ENCODE measurements at places on chromosomes 12 and 14.

DNA sequence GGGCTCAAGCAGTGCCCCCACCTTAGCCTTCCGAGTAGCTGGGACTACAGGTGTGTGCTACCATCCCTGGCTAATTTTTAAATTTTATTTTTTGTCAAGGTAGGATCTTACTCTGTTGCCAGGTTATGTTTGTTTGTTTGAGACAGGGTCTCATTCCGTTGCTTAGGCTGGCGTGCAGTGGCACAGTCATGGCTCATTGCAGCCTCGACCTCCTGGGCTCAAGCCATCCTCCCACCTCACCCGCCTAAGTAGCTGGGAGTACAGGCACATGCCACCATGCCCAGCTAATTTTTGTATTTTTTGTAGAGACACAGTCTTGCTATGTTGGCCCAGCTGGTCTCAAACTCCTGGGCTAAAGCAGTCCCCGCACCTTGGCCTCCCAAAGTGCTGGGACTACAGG lies 83.3 kb upstream of the KCNH3 start:
- DNase-seq, result no peak

DNA sequence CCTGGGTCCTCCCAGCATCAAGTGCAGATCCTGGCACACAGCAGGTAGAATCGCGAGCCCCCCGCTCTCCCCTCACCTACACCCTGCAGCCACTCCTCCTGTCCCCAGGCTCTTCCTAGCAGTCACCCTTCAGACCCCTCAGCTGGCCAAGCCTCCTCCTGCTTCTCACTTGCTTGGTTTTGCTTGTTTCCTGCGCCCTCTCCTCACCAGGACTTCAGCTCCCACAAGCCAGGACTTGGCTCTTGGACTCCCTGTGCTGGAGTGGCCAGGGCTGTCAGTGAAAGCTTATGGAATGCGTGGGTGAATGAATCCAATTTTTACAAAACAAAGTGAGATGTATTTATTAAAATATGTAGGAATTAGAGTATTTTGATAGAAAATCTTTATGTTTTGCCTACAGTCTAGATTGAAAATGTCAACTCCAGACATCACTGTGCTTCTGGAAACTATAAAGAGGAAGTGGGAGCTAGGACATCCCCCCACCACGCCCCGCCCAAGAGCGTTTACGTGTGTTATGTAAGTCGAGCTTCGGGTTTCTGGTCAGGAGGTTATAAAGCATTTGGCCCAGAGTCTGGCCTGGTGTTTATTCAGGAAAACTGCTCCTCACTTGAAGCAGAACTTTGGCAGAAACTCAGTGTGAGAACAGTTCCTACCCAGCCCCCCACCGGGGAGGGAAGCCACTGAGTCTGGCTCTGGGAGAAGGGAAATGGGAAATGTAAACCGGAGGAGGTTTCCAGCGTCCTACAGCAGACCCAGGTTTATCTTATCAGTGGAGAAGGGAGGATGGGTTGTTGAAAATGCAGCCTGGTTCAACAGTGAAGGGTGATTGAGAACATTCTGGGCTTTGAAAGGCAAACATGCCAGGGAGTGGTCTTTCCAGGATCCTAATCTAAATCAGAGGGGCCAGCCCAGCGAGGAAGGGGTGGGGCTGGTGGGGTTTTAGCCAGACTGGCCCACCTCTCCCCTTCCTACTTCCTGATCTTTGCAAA lies 8.8 kb downstream of the ALDH2 start:
- no peak for DNase-seq

DNA sequence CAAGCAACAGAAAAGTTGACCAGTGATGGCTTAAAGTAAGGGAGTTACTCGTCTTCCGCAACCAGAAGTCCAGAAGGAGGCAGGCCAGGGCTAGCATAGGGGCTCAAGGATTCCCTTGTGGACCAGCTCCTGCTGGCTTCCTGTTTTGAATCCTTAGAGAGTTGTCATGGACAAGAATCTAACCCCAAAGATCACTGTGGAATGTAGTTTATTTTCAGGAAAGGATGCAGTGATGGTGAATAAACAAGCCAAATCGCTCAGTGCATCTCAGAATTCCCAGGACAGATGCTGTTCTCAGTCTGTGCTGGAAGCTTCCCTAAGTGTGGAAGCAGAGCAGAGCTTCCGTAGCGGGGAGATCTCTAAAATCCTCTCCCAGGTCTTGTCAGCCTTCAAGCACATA lies 311.3 kb downstream of the C12orf75 start:
- DNase-seq, result no peak

DNA sequence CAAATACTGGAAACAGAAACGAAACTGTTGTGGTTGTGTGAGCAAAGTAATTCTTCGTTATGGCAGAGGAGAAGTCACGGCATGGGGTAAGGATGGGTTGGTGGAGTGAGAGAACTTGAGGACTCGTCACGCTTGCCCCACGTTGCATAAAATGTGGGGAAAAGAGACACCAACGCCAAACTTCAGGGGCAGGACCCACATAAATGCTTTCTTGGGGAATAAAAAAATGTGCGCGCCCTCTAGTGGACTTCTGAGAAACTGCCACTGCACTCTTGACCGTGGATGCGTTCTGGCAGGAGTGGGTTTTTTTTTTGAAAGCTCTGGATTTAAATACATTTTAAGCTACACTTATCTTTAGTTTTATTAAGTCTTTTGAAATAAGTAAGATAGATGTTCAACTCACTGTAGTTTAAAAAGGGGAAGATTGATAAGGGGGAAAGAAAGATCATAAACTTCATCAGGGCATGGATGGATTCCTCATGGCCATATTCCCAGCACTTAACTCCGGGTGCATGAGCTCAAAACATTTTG lies 4.1 kb upstream of the IGF1 start:
- no peak for DNase-seq

GRCh38 chr12:104568935-104569334 lies 112.2 kb downstream of the CHST11 start:
- no peak for DNase-seq

- no peak for DNase-seq
Observed at GRCh38 chr12:20601668-20602280, 93.4 kb upstream of the SLCO1C1 start.

DNA sequence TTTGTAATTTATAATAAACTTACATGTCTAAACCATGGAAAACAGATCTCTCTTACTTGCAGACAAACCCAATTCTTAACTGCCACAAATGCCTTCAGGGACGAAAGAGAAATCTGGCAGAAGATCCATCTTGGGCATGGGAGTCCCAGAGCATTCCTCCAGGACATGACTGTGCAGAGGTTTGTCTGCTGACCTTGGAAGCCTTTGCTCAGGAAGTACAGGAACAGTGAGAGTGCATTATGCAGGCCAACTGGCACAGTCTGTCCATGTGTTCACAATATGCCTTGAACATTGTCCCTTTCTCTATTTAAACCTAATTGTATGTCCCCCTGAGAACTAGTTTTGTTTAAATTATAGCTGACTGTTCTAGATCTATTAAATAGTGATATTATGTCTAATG lies 467.1 kb downstream of the ATP23 start:
- DNase-seq, result no peak

GRCh38 chr12:114776731-114777442 lies 92.9 kb upstream of the TBX3 start:
- no peak for DNase-seq

DNA sequence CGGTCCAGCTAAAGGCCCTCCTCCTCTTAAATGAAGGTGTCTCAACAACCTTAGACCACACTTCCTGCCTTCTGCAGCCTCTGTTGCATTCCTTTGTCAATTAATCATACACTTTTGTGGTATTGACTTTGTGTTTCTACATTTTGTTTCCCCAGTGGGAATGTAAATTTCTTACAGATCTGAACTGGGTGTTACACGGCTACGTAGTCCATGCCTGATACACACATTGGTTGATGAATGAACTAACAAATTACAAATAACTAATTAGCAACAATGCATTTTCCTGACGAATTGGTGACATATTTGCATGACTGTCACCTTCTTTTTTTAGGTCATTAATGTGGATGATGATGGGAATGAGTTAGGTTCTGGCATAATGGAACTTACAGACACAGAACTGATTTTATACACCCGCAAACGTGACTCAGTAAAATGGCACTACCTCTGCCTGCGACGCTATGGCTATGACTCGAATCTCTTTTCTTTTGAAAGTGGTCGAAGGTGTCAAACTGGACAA lies 15.2 kb upstream of the CCT2 start:
- DNase-seq, result no peak

GRCh38 chr12:106580671-106581508 lies 1.9 kb upstream of the RFX4 start:
- no peak for DNase-seq

DNA sequence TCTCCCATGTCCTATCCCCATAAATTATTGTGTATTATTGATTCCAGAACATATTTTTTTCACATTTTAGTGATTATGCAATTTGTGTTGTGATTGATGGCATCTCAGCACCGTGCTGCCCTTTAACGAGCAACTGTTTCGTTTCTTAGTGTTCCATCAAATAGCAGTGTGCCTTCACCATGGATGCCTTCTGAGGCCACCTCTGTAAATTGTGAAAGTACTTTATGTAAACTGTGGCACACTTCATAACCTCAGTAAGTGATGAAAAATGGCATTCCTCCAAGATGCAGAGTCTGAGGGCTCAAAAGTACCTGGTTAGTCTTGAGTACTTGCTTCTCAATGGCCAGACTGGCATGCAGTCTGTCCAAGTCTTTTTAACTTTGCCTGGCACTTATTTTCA lies 8.2 kb downstream of the CHST11 start:
- no peak for DNase-seq

GRCh38 chr14:94343238-94344005 lies 20.3 kb upstream of the SERPINA6 start:
- DNase-seq, result no peak

DNA sequence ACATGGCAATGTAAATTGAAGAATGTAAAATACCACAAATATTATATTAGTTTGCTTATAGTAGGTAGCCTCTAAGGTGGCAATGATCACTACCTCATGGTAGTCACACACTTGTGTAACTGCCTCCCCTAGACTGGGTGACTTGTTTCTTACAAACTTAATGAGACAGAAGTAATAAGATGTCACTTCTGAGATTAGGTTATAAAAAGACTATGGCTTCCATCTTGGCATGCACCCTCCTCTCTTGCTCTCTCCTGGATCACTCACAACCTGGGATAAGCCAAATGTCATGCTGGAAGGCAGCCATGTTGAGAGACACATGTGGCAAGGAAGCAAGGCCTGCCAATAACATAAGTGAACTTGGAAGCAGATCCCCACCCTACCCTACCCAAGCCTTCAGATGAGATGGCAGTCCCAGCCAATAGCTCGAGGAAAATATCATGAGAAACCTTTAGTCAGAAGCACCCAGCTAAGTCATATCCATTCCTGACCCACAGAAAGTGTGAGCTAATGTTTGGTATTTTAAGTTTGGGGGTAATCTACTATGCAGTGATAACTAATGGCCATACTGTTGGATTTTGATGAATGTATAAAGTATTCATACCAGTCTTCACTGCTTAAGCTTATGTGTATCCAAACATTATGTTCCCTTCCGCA lies 43.3 kb downstream of the PPP1R12A start:
- no peak for DNase-seq

DNA sequence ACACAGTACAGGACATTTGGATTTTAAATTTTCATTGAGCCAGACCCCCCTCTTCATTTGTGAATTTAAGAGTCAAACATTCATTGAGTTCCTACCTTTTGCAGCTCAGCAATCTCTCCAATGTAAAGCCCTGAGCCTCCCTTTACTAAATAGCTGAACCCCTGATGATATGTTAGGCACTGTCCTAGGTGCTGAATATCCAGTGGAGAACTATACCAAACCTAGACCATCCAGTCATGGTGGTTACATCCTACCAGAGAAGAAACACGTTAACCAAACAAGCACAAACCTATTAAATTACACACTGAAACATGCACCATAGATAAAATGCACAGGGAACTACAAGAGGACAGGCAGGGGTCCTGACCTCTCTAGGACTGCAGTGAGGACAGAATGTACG lies 1585.3 kb upstream of the TMEM132C start:
- DNase-seq, result no peak

DNA sequence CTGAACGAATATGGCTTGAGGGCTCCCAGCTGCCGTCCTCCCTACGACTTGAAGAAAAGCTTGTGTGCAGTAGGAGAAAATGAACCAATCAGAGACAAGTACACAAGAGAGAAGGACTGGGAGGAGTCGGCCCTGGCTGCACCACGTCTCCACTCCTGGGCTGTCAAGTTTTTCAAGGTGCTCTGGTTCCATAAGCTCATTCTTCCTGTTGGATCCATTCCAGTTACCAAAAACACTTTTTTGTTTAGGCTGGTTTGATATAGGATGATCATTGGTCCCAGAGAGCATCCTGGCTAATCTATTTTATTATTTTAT lies 2.8 kb upstream of the A2ML1 start:
- no peak for DNase-seq

DNA sequence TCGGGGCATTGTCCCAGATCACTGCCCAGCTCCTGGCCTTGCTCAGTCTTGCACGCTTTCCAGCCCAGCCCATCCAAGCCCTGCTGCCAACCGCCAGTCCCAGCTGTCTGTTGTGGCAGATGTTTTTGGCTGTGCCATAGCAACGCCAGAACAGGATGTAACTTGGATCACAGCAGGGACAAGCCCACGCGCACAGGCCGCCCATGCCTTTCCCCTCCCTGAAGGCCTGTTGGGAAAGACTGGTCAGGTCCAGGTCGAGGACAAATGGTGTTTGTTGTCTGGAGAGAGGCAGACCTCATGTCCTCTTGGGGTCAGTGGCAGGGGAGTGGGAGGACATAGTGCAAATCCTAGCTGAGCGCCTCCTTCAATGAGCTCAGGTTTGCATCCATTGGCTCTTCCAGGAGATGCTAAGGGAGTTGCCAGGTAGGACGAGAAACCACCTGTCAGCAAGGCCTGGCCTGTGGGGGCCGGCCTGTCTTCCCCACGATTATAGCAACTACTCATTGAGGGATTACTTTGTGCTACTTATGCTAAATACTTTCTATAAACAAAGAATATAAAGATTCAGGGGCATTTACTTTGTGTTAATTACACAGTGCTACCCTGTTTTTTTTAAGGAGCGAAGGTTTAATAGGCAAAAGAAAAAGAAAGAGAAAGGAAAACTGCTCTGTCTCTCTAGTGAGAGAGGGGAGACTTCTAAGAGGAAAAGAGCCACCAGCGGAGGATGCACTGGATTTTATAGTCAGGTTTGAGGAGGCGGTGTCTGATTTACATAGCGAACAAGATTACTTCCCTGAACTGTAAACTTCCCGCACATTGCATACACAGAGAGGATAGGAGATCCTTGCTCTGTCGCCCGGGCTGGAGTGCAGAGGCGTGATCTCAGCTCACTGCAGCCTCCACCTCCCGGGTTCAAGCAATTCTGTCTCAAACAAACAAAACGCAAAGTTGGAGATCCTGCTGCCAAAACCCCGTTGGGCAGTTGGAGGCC lies 42.8 kb upstream of the CORO1C start:
- DNase-seq, result peak; percentile 2

Data from amniotic stem cell (primary cell).